ENCODE measurements at places on chromosomes 6 and 20.

DNA sequence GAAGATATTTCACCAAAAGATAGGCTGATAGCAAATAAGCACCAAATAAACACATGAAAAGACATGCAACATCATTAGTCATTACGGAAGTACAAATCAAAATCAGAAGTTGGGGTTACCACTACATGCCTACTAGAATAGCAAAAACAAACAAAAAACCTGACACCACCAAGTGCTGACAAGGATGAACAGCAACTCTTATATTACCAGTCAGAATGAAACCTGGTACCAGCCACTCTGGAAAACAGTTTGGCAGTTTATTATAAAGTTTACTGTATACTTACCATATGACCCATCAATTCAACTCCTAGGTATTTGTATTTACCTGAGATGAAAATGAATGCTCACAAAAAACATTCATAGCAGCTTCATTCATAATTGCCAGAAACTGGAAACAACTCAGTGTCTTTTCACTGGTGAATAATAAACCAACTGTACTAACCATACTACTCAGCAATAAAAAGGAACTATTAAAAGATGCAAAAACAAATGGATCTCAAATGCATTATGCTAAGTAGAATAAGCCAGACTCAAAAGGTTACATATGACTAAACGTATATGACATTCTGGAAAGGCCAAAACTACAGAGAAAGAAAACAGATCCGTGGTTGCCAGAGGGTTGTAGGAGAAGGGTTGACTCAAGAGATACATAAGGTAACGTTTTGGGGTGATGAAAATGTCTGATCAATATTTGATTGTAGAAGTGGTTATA is 33.0 kb downstream of the NUP153 start:
- no peak for DNase-seq

GRCh38 chr20:9886227-9886626 is 47.4 kb upstream of the PAK5 start:
- no peak for DNase-seq

- DNase-seq, result no peak
Observed at GRCh38 chr20:44762466-44763140, 16.9 kb downstream of the KCNK15 start.

- no peak for DNase-seq
Observed at GRCh38 chr6:105545947-105546731, 143.3 kb upstream of the PREP start.

- DNase-seq, result no peak
Observed at GRCh38 chr6:152398993-152399392, 238.2 kb downstream of the SYNE1 start.

DNA sequence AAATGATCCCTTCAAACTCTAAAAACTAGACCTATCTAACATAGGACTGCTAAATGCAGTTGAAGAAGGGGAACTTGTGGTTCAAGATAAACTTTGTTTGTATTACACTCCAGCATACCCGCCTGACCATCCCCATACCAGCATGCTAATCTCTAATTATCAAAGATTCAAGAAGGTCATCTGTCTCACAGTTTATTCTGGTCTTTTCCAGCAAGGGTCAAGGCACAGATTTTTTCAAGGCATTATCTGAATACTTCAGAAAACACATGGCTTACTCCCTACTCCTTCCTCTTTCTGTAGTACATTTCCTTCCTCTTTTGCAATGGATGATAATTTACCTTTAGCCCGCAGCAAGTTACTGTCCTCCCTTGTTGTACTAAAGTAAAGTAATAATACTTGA is 174.1 kb downstream of the PKHD1 start:
- no peak for DNase-seq

DNA sequence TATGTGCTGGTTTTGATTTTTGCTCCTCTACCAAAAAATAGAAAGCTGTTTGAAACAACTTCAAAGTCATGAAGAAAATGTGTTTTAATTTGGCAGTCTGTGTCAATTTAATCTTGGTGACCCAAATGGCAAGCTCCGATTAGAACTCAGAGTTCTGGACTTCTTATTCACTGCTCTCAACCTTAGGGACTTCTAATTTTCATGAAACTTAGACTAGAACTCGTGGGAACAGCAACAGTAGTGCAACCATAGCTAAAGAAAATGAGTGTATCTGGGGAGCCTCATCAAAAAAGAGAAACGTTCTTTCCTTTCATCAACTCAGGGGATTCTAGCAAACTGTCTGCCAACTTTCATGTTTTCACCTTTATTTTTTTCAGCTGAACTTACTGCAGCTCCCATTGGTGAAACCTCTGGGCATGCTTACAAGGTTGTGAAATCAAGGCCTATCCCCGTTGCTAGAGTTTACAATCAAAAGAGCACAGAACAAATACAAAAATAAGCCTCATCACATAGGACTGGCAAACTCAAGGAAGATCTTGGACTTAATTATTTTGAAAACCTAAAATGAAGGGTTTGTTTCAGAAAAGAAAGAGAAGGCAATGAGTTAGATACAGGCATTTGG is 114.0 kb upstream of the HSF2 start:
- DNase-seq, result no peak

DNA sequence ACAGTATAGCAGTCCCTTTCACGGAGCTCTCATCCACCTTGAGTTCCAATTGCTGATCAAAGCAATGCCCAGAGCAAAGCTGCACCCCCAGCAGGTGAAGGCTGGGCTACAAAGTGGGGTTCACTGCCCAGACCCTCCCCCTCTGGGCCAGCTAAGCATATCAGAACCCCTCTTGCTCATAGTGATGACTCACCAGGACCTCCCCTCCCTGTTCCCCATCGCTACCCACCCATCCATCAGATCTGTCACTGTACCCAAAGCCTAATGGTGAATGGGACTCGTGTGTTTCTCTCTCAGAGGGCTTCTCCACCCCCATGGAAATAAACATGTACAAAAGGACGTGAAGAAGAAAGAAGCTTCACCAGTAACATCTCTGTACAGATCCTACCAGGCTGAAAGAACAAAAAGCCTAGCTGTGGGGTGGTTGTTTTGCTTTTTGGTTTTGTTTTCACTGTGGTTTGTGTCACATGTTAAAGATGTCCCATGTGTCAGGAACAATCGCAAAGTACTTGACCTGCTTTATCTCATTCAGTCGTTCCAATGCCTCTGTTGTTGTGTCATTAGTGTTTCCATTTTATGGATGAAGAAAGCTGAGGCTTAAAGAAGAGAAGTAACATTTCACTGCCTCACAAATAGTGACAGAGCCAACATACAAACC is 518.5 kb downstream of the CD83 start:
- no peak for DNase-seq

- no peak for DNase-seq
Observed at GRCh38 chr20:35225319-35226125, 968 bp upstream of the MMP24 start.

GRCh38 chr6:1316489-1316971 is 4.6 kb downstream of the FOXQ1 start:
- DNase-seq, result no peak

DNA sequence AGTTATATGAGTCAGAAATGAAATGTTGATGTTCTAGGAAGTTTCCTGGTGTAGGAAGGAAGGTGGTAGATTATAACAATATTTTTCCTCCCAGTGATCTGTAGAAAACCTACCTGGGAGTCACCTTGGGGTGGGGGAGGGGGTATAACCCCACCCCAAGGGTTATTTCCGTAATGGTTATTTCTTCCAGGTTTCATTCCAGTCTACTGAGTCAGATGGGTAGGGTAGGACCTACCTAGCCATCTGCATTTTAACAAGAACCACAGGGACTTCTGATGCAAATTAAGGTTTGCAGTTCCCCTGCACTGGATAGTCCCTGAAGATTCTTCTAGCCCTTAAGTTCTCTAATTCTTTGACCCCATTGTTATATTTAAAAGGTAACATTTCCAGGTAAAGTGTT is 88.9 kb downstream of the ARMC2 start:
- no peak for DNase-seq

DNA sequence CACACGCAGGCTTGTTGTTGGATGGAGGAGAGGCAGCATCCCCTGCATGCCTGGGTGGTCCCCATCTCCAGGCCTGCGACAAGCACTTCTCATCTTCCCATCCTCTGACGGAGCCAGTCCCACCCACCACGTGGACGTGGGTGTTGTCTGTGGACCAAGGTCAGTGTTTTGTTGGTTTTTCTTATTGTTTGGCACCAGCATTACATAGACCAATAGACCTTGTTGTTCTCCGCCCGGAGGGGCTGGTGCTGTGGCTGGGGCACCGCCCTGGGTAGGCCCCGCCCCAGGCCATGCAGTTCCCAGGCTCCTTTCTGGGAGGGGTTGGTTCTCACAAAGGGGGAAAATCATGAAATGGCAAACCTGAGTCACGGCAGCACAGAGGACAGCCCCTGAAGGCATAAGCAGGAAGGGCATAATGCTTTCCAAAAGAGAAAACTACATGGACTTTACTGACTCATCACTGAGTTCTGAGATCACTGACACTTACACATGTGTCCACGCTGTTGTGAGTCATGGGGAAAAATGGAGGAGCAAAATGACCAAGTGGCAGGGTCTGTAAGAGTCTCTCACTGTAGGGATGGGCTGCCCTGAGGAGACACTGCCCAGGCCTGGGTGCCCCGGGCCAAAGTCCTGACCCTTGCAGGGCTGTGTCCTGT is 90.8 kb downstream of the THBS2 start:
- DNase-seq, result no peak

GRCh38 chr6:100470422-100471120 is 5.8 kb upstream of the SIM1 start:
- DNase-seq, result no peak

DNA sequence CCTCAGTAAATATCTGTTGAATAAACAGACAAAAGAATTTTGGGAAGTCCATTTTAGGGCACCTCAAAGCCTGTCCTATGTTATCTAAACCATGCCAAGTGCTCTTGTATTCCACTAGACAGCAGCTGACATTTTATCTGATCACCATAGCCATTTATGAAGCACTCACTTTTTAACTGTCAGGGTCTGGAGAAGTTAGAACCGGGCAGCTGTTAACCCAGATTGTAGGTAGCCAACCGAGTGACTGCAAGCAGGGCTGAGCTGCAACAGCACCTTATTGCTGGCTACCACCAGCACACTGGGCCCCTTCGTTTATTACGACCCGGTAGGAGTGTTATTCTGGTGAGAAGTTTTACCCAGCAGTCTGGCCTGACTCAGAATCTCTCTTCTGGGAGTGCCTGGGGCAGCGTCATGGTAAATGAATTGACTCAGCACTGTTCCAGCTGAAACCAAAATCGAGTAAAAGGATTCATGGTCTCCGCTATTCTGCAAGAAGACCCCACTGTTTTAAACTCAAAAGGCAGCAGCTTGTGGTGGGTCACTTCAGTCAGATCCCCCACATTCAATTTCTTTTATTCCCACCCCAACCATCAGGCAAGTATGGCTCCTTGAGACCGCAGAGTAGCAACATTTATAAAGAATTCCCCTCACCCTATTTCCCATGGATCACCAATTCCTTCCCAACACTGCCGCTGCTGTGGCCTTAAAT is 1.7 kb downstream of the UBE2V1 start:
- no peak for DNase-seq

DNA sequence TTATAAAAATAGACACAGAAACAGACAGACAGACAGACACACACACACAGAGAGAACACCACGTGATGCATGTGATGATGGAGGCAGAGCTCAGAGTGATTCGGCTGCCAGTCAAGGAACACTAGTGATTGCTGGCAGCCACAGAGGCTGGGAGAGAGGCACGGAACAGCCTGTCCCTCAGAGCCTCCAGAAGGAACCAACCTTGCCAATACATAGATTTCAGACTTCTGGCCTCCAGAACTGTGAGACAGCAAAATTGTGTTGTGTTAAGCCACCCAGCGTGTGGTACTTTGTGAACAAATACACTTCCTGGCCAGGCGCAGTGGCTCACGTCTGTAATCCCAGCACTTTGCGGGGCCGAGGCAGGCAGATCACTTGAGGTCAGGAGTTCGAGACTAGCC is 9.5 kb upstream of the PARD6B start:
- DNase-seq, result no peak

DNA sequence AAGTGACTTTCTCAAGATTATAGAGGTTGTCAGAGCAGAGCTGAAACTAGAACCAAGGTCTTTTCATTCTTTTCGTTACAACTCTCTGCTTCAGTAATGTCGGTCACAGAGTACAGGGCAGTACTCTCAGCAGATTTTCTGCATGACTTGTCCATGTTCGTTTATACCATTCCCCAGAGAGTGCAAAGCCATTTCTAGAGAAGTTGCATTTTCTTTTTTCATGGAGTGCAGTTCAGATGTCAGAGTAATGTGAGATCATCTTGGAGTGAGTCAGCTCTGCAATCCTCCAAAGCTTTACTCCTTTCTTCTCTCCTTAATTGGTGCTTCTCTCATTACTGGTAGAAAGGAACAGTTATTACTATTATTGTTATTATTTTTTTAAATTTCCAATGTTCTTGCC is 115.6 kb upstream of the B3GAT2 start:
- DNase-seq, result no peak

- DNase-seq, result no peak
Observed at GRCh38 chr20:10965936-10966470, 292.2 kb upstream of the JAG1 start.

- no peak for DNase-seq
Observed at GRCh38 chr6:66897576-66897975, 1190.5 kb upstream of the EYS start.

- DNase-seq, result no peak
Observed at GRCh38 chr6:105196076-105196475, 16.3 kb upstream of the POPDC3 start.

- DNase-seq, result no peak
Observed at GRCh38 chr6:128118401-128118800, 217.5 kb upstream of the THEMIS start.

DNA sequence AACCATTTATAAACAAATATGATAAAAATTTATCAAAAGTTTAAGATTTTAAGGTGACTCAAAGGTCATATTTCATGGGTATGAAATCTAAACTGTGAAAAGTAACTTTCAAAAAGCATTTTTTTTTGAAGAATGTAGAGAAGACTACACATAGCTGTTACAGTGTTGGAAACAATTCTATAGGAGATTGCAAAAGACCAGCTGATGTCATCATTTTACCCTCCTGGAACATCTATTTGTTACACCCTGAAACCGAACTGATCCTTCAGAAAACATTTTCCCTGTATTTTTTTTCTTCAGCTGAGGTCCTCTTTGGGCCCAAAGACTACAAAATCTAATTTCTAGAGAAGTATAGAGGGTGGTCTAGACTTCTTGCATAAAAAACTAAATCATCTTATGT is 297.5 kb upstream of the FERMT1 start:
- no peak for DNase-seq

GRCh38 chr20:19890445-19891051 is 126.6 kb upstream of the NAA20 start:
- no peak for DNase-seq

GRCh38 chr20:1371202-1371782 is 21.6 kb downstream of the FKBP1A start:
- no peak for DNase-seq

Measured in forelimb muscle (tissue), 1 donor.